Lung (tissue), 17 donors: ENCODE measurements at places on chromosomes 5 and 9.

GRCh38 chr5:113358696-113359095 lies 76.1 kb downstream of the TSSK1B start:
- DNase-seq, result no peak
- H3K36me3 ChIP-seq, result no peaks in the 10 kb centered on the region
- H3K4me1 ChIP-seq, result no peaks in the 10 kb centered on the region
- H3K4me3 ChIP-seq, result no peak overlapping the region

GRCh38 chr5:109053995-109054417 lies 306.3 kb downstream of the FER start:
- peaks cover 5% of the 10 kb centered on the region for H3K36me3 ChIP-seq
- H3K4me1 ChIP-seq, result peaks cover 10% of the 10 kb centered on the region
- DNase-seq, result peak; percentile 87
- no peak overlapping the region for H3K27ac ChIP-seq

GRCh38 chr9:109796078-109796477 lies 16.1 kb downstream of the PALM2AKAP2 start:
- no peak overlapping the region for H3K4me3 ChIP-seq
- no peaks in the 10 kb centered on the region for H3K27me3 ChIP-seq
- no peak overlapping the region for H3K27ac ChIP-seq
- H3K36me3 ChIP-seq, result no peaks in the 10 kb centered on the region
- DNase-seq, result no peak
- H3K4me1 ChIP-seq, result peaks cover 26% of the 10 kb centered on the region

DNA sequence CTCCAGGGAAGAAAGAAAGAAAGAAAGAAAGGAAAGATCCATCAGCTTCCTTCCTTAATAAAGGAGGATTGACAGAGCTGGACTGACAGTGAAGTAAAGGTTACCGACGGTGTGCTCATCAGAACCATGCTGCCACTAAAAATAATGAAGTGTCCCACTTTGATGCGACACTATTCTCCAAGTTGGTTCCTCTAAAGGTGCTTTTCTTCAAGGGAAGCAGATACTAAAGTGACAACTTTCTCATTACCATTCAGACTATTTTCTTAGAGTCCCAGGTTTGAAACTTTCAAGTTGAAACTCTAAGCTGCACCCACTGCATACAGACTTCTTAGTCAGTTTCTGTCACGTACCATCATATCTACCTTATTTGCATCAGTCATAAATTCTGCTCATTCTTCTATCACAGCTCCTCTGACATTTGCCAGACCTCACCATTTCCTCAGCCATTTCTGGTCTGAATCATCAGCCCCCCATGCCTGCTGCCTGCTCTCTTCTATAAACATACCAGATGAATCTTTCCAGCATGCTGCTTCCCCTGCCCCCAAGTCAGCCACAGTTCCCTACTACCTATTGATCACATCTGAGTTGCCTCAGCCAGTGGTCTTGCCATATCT lies 177.6 kb downstream of the DEPDC1B start:
- H3K4me1 ChIP-seq, result peaks cover 16% of the 10 kb centered on the region
- no peak for DNase-seq
- H3K27ac ChIP-seq, result no peak overlapping the region
- H3K36me3 ChIP-seq, result no peaks in the 10 kb centered on the region

DNA sequence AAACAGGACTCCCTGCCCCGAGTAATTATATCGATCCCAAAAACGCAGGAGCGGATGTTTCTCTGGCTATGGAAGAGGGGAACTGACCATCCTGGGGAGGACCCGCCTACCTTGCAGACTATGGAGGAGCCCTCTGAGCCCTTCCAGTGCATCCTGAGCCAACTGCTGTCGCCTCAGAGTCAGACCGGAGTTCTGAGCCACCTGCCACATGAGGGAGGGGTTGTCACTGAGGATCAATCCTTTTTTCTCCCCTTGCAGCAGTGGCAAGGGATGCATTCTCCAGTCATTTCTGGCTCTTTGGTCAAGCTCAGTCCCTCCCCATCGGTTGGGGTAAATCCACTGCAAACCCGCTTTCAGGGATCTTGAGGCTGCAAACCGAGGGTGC lies 709 bp downstream of the FANCG start:
- H3K27ac ChIP-seq, result peak overlapping the region; percentile 57
- H3K4me1 ChIP-seq, result peaks cover 4% of the 10 kb centered on the region
- no peaks in the 10 kb centered on the region for H3K36me3 ChIP-seq
